CMK (cell line): ENCODE measurements at places on chromosomes 2 and 18.

DNA sequence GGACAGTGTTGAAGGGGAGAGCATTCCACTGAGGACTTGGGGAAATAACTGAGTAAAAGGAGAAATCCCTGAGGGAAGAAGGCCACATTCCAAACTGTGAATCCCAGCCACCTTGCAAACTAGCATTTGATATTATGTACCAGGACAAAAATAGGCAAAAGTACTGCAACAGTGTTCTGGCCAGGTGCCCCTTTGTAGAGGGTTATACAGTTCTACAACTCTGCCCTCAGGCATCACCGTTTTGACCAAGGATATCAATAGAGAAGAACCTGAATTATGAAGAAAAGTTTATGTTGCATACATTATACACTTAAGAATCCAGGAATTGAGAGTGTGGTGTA lies 20.6 kb upstream of the CAVIN2 start:
- no peak for DNase-seq

DNA sequence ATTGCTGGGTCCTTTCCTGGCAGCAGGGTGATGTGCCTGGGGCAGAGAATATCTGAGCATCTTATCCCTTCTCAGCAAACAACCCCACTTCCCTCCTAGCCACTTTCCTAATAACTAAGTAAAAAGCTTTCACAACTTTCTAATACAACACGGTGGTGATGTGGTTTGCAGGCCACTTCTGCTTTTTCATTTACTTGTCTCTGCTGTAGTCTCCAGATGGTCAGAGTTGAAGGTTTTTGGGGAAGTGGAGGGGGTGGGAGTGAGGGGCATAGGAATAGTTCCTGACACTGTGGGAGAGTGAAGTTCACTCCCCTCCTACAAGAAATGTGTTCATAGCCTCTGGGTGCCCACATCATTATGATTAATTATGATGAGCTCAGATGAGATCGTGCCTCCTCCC lies 11.6 kb downstream of the OXER1 start:
- no peak for DNase-seq

GRCh38 chr2:80303006-80303908 lies 1.3 kb downstream of the LRRTM1 start:
- DNase-seq = no peak

GRCh38 chr18:59941331-59941730 lies 41.5 kb downstream of the PMAIP1 start:
- DNase-seq = no peak

DNA sequence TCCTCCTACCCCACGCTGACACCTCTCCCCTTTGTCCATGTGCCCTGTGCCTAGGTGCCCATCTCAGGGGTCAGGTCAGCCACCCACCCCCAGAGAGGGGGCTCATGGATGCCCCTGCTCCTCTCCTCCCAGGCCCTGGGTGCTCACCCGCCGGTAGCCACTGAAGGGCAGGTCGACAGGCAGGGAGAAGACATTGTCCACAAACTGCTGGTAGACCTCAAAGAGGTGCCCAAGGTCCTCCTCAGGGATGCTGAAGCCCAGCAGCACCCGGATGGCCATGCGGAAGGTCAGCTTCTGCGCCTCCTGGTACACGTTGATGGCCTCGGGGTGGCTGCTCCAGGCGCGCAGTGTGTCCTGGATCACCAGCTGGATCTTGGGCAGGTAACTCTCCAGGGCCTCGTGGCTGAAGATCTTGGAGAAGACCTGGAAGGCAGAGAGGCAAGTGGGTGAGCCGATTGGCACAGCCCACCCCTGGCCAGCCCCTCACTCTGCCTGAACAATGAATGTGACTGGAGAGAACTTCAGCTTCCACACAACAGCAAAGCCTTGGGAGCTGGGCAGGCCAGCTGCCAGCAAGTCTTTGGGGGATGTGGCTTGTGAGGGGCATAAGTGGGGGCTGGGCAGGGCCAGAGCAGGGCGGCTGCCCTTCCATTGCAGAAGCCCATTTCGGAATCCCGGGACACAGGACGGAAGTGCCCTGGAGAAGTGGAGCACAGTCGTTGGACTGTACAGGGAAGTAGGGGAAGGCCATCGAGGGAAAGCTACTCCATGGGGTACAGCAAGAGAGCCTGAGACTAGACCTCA lies 12.5 kb downstream of the CYP26B1 start:
- no peak for DNase-seq

GRCh38 chr2:183371545-183371944 lies 247.3 kb downstream of the NUP35 start:
- DNase-seq = no peak

DNA sequence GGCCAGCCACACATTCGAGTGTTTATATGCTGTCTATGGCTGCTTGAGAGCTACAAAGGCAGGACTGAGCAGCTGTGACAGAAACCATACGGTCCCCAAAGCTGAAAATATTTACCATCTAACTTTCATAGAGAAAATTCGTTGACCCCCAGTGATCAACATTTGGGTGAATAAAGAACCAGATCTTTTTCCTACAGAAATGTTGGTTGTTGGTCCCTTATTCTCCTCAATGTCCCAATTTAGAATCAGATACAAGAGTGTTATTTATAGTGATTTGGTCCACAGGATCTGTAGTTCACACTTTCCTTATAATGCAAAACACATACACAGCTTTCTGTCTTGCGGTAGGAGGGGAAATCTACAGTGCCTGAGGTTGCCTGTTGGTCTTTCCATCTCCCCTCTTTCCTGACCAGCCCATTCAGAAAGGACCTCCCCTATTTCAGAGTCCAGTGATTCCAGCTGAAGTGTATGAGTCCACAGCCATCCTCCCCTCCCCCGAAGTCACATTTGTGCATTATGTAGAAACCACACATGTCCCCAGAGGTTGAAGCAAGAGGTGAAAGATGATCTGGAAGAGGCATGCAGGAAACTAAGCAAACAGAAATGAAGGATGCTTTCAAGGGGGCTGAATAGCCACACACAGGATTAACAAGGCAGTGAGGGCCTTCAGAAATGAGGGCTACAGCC lies 61.9 kb downstream of the SPRED2 start:
- DNase-seq = no peak
